Smooth muscle cell of the brain vasculature (primary cell): ENCODE measurements at places on chromosomes 12 and 14.

GRCh38 chr14:95533822-95534221 lies 1.0 kb upstream of the GLRX5 start:
- no peak for DNase-seq

- no peak for DNase-seq
Observed at GRCh38 chr12:130788515-130788914, 50.5 kb downstream of the STX2 start.

- DNase-seq, result no peak
Observed at GRCh38 chr14:92938235-92938875, 15.4 kb downstream of the CHGA start.

GRCh38 chr14:64812412-64812811 lies 67.3 kb downstream of the SPTB start:
- no peak for DNase-seq

- DNase-seq, result no peak
Observed at GRCh38 chr12:93804392-93805179, 127.4 kb downstream of the CRADD start.

- no peak for DNase-seq
Observed at GRCh38 chr12:101127521-101128219, 82.4 kb downstream of the SLC5A8 start.

- DNase-seq, result no peak
Observed at GRCh38 chr12:116291218-116291617, 13.7 kb upstream of the MED13L start.
